ENCODE measurements at places on chromosomes 6 and 20.

GRCh38 chr6:20227350-20227749 is 15.1 kb upstream of the MBOAT1 start:
- DNase-seq, result no peak

DNA sequence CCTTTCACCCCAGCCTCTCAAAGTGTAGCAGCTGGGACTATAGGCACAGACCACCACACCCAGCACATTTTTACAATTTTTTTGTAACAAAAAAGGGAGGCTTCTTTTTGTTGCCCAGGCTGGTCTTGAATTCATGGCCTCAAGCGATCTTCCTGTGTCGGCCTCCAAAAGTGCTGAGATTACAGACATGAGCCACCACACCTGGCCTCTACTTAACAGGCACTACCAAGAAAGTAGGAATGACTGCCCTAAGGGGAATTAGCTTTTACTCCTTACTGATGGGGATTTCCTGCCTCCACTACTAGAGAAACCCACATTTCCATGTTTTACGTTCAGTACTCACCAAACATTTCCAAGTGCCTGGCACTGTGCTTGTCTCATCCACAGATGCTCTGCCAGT is 109.6 kb downstream of the CARMIL1 start:
- no peak for DNase-seq

GRCh38 chr6:85669735-85670194 is 27.1 kb upstream of the SYNCRIP start:
- no peak for DNase-seq

GRCh38 chr6:149723771-149724417 is 6.0 kb upstream of the LATS1 start:
- DNase-seq, result no peak

DNA sequence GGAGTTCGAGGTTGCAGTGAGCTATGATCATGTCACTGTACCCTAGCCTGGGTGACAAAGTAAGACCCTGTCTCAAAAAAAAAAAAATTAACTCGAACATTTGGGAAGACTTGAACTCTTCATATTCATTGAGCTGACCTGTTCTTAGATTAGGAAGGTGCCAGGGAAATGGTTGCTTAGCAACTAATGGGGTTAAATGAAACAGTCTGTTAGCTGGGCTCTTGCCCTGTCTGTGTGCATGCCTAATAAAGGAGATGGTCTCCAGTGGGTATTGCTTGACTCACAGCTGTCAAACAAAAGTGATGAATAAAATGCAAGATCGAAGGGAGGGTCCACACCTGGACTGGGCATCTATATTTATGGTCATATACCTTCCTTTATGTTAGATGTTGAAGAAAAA is 101.8 kb downstream of the KLHL32 start:
- no peak for DNase-seq

- no peak for DNase-seq
Measured at GRCh38 chr6:18586133-18586532, 199.0 kb downstream of the RNF144B start.

DNA sequence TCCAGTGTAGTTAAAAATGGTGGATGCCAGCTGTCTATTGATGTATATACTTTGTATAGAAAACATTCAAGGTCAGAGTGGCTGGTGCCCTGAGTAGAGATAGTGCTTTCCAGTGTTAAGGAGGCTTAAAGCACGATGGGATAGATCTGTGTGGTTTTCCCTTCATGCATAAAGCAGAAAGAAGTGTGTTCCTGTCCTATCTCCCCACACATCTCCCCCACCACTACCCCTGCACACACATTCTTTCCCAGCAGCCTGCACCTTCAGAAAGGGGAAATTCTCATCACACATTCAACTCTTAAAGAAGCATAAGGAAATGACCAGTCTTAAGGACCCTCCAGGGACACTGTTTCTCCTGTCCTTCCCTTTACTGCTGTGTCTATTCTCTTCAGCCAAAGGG is 221.7 kb upstream of the TAB2 start:
- no peak for DNase-seq

GRCh38 chr20:46108435-46108841 is 9.7 kb upstream of the CD40 start:
- DNase-seq, result no peak

DNA sequence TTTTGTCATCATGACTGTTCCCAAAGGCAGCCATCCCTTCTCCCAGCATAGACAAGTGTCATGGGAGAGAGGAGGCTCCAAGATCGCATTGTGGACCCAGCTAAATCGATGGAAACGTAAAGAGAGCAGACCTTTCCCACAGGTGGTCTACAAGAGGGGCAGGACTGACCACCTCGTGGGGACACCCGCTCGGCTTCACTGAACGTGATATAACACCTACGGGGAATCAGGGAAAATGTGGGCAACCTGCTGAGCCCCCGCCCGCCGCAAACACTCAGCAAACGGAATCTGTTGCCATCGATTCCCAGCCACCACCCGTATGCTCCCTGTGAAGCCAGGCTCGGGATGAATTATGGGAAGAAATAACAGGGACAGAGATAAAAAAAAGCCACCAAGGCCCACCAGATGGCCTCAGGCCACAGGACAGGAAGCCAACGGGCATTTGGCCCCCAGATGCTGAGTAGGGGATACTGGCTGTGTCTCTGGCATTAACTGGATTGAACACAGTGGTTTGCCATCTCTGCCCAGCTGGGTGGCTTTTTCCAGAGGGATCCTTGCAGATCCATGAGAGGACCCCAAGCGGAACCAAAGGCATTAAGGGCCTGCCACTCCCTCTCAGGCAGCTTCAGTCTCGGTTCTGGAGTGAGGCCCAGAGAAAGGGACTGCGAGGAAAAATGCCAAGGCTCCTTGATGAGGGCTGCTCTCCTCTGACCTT is 44.4 kb downstream of the BMP7 start:
- no peak for DNase-seq

DNA sequence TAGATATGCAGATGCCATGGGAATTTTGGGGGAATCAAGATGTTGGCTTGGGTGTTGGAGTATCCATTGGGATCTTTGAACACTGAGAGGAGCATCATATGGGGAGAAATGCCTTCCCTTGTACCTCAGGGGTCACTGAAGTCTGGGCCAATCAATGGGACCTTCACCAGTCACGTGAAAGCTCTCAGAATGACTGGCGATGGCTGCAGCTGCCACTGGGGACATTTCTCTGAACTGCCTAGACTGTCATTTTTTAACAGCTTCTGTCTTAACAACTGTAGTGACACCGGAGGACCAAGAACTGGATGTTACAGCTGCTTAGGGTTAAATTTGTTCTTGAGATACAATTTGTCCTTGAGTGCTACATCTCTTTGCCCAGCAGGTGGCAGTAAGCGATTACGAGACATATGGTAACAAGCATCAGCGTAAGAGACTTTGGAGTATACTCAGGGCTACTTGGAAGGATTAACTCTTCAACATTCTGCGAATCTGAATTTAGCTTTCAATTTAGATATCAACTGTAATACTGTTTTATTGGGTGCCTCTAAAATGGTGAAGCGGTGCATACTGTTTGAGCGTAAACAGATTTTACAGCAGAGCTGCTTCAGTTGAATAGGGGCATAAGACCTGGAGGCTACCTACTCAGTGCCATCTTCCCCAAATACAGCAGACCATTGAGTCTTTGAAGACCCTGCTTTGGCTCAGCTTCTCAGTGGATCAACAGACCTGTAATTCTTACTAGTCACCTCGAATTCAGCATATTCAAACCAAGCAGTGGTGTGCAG is 36.0 kb downstream of the CCN2 start:
- peak; percentile 5 for DNase-seq

- no peak for DNase-seq
Measured at GRCh38 chr6:150334790-150335783, 33.7 kb upstream of the IYD start.

GRCh38 chr20:12287575-12287974 is 369.9 kb downstream of the BTBD3 start:
- DNase-seq, result no peak

GRCh38 chr20:53929974-53930650 is 140.3 kb downstream of the BCAS1 start:
- no peak for DNase-seq

GRCh38 chr6:38131527-38131965 is 312.0 kb downstream of the ZFAND3 start:
- DNase-seq, result no peak

DNA sequence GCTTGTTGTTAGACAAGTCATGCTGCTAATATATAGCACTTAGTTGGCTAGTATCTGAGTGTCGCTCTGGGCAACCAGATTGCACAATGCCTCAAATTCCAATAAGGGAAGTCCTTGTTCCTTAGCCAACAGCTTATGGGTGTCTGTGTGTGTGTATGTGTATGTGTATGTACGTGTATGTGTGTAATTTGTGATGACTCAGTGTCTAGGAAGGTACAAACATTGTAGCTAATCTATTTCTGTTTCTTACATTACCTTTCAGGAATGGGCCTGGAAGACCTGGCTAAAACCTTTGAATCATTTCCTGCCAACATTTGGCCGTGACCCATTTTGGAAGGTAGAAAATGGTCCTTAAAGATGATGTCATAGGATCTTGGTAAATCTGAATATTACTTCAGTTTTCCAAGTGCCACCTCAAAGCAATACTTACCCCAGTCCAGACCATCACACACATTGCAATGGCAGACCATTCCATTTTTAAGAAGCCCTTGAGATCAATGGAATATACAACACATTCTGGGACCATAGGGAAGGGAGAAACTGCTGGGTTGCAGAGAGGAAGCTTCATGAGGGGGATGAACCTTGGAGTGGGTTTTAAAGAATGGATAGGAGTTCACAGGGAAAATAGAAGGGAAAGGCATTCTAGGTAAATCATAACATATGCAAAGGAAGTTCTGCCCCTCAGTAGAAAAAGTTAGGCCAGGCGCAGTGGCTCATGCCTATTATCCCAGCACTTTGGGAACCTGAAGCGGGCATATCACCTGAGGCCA is 25.1 kb downstream of the NEDD9 start:
- DNase-seq, result no peak

- DNase-seq, result no peak
Measured at GRCh38 chr6:168188369-168189199, 109.6 kb upstream of the FRMD1 start.

DNA sequence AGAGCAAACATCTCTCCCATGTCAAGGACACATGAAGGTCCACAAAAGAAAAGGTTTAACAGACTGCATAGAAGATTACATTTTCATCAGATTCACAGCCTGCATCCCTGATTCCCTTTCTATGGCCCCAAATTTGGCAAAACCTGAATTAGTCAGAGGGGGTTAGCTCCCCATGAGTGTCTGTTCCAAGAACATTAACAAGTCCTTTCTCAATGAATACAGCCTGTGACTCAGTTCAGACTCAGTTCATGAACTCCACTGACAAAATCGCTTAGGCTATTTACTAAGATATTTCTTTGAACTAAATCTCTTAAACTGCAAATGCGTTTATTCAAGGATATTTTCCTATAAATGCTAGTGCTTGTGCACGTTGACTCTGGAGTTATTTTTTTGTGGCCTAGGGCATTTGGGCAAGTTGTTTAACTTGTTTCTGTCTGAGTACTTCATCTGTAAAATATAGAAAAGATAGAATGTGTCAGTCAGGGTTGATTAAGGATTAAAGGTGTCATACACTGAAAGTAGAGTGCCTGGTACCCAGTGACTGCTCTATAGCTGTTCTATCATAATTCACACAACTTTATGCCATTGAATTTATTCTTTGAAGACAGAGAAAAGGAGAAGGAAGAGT is 422.6 kb downstream of the HTR1B start:
- DNase-seq, result no peak

- DNase-seq, result no peak
Measured at GRCh38 chr20:37111926-37112455, 16.2 kb upstream of the RBL1 start.

DNA sequence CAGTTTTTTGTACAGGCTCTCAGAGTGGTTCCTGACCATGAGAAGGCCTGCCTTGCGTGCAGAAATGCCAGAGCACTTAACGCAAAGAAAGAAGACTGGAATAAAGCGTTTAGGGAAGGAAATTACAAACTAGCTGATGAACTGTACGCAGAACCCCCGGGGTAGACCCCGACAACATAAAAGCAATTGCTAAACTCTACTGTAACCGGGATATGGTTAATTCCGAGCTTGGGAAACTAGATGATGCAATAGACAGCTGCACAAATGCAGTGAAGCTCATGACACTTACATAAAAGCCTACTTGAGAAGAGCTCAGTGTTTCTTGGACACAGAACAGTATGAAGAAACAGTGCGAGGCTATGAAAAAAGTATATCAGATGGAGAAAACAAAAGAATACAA is 35.7 kb downstream of the CITED2 start:
- no peak for DNase-seq

DNA sequence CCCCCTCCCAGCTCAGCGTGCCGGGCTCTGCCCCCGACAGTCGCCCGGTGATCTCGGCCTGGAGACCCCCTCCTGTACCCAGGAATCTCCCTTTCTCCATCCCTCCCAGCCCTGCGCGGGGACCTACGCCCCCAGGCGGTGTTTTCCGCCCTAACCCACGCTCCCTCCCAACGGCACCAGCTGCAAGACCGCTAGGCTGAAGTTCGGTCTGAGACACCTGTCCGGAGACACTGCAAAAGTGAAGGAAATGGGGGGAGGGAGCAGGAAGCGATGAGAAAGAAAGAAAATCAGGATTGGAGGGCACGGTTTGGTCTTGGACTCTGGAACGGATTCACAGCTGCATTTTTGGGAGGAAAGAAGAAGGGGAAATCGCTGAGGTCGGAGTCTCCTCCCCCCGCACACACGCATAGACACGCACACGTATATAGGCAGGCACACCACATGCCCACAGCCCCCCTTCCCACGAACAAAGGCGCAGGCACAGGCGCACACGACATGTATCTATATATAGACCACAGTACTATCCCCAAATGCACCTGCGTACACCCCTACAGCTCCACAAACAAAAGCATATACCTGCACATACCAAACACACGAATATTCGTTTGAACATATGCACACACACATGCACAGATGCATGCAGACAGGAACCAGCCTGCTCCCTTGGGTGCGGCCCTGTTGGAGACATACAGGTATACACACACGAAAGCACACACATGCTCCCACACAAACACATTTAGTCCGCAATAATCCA is 1.0 kb downstream of the SLC32A1 start:
- no peak for DNase-seq

DNA sequence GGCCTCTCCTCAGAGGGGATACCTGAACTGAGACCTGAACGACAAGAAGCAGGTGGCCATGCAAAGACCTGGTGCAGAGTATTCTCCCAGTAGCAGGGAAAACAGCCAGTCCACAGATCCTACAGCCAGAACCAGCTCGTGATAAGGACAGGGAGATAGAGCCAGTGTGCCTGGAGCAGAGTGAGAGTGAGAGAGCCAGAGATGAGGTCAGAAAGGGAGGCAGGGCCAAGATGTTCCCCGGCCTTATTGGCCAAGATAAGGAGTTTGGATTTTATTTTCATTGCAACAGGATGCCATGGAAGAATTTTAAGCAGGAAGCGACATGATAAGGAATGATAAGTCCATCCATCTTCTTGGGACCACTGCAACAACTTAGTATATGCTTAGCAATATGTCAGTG is 111.8 kb downstream of the UBE3D start:
- DNase-seq, result no peak

DNA sequence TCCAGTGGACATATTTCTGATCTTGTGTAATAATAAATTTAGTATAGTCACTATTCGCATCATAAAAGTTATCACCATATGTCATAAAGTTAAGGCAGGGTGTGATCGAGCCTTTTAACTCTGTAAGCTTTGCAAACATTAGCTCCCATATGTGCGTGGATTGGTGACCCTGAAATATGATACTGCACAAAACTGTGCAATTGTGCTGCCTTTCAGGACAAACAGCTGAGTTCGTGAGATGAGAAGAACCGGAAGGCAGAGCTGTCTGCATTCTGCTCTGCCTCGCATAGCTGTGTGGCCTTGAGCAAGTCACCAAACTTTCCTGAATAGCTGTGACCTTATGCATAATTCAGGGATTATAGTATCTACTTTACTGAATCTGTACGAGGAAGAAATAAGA is 3.2 kb upstream of the PLEKHG1 start:
- DNase-seq, result no peak

All from stimulated activated CD8-positive, alpha-beta memory T cell treated with anti-CD3 and anti-CD28 coated beads, Interleukin-15, amount 100 ng/mL, for 1 hour (primary cell).